ENCODE measurements at places on chromosomes 5 and 9. TPM values are rescaled to one million over a fixed set of nuclear protein-coding genes. Genes with fewer than 3 reads are reported as not detected.

The KCNMB1 gene
- 1.7 TPM for polyA plus RNA-seq

The IL12B gene
- polyA plus RNA-seq: not detected

The MLANA gene
- polyA plus RNA-seq: 1.0 TPM

The QRFP gene
- 0.36 TPM for polyA plus RNA-seq

The GRK6 gene
- polyA plus RNA-seq: 31.2 TPM

The DMRT2 gene
- polyA plus RNA-seq: 2.0 TPM

The N4BP3 gene
- 4.8 TPM for polyA plus RNA-seq

Data from renal cortex interstitium (tissue), 15 donors.